DMS 273 treated with DMSO at 0.1 percent for 48 hours (cell line): ENCODE measurements at places on chromosomes 2 and 18.
A peak's percentile ranks its signal among the peaks of the same experiment; 100 is the strongest.

DNA sequence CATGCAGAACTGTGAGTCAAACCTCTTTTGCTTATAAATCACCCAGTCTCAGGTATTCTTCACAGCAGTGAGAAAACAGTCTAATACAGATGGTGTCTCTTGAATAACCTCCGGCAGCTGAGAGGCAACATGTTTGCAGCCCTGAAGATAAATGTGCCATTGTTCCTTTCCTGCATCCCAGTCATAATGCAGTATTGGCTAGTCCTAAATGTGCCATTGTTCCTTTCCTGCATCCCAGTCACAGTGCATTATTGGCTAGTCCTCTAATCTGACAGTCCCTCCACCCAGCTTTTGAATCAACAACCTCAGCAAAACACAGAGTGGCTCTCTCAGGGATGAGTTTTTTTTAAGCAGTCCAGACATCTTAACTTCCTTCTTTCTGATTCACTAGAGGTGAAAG lies 550.7 kb downstream of the RIT2 start:
- DNase-seq: no peak

- no peak for DNase-seq
Measured at GRCh38 chr2:106343274-106343673, 124.9 kb downstream of the RGPD3 start.

GRCh38 chr2:126793885-126794613 lies 104.6 kb upstream of the TEX51 start:
- no peak for DNase-seq

GRCh38 chr2:20838016-20838415 lies 15.1 kb upstream of the LDAH start:
- no peak for DNase-seq

DNA sequence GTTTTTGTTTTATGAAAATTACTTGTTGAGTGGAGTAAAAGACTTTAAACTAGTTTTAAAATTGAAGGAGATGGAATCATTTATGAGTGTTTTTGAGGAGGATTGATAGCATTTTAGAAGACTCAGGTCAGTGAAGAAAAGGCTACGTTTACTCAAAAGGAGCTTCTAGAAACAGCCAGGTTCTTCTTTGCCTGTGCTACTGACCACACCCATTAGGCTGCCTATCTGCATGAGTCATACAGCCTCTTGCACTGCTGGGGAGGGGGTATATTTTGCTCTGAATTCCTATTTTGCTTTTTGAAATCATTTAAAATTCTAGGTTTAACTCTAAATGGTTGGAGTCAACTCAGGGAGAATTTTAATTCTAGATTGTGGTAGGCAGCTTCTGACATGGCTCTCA lies 22.3 kb downstream of the EFEMP1 start:
- no peak for DNase-seq

- no peak for DNase-seq
Measured at GRCh38 chr2:240685771-240686371, 3.2 kb upstream of the AQP12B start.

- no peak for DNase-seq
Measured at GRCh38 chr2:36407413-36407812, 51.8 kb downstream of the CRIM1 start.

DNA sequence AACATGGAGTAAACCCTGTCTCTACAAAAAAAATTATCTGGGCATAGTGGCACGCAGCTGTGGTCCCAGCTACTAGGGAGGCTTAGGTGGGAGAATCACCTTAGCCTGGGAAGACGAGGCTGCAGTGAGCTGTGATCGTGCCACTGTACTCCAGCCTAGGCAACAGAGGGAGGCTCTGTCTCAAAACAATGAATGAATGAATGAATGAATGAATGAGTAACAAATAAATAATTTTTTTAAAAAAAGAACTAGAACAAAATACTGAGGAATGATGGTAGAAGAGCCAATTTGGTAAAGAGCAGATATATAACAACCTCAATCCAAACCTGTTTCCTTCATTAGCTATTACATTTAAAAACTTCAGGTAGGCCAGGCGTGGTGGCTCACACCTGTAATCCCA lies 60.1 kb downstream of the STRN start:
- no peak for DNase-seq

DNA sequence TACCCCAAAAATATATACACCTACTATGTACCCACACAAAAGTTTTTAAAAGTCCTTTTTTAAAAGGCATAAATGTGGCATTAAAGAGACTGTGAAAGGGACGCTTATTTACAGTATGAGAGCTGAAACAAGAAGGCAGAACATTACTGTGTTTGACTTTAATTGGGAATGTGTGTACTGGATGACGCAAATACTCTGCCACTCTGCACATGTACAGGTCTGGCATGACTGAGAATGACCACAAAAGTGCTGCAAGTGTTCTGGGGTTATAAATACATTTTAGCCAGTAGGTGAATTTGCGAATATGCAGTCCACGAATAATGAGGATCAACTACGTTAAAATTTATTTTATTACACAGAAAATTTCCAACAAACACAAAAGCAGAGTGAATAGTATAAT lies 11.4 kb downstream of the DARS1 start:
- no peak for DNase-seq

DNA sequence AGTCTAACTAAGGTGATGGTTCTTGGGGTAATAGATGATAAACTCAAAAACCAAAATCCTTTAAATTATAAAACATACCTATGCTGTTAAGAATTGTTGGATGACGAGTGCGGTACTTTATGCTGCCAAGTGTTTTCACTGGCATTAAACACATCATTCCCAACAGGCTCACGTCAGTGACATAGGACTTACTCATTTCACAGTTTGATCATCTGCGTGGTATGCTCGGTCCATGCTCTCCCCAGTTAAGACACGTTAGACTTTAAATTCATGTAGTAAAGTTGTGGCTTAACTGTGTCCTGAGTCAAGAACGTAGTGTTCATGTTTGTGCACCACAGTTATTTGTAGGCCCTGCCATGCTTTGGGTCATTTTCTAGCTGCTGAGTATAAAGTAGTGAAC lies 125.6 kb upstream of the MYT1L start:
- no peak for DNase-seq

- DNase-seq: no peak
Measured at GRCh38 chr2:54432251-54433015, 23.7 kb upstream of the SPTBN1 start.

GRCh38 chr2:12456293-12457106 lies 260.2 kb upstream of the TRIB2 start:
- DNase-seq: no peak

DNA sequence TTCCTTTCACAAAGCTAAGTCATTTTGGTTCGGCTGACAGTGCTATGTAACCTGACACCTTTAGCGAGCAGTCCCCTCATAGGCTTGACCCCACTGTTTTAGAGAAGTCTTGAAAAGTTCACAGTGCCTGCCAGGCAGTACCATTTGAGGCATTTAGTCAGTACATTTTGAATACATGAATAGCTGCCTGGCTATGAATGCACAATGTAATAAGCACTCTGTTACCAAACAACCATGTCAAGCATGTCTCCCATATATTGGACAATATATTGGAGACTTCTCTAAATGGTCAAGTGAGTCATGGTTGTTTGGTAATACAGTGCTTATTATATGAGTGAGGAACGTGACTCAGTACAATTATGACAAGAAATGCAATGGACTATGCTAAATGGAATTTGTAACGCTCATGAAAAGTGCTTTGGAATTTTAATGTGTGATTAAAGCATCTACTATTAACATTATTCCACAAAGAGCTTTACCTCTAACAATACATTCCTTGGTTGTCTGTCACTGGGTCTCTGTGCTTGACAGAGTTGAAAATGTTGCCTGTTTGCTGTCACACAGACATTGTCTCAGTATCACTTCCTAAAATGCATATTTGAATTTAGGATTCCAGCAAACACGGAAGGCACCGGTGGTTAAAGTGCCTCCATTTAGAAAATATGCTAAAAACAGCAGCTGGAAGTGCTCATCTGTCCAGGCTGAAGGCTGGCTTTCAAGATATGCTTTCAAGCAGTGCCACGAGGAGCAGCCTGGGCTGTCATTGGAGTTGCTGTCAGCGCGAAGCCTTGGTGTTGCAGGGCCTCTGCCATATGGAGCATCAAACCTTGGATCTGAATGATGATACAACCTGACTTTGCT lies 458.6 kb downstream of the FBXO15 start:
- DNase-seq: no peak

- no peak for DNase-seq
Measured at GRCh38 chr2:47070920-47071824, 83.9 kb downstream of the STPG4 start.

GRCh38 chr2:590214-591175 lies 86.7 kb downstream of the TMEM18 start:
- no peak for DNase-seq

- no peak for DNase-seq
Measured at GRCh38 chr2:239393388-239393940, 7.4 kb downstream of the HDAC4 start.

GRCh38 chr2:68710336-68710735 lies 24.3 kb upstream of the ARHGAP25 start:
- no peak for DNase-seq

DNA sequence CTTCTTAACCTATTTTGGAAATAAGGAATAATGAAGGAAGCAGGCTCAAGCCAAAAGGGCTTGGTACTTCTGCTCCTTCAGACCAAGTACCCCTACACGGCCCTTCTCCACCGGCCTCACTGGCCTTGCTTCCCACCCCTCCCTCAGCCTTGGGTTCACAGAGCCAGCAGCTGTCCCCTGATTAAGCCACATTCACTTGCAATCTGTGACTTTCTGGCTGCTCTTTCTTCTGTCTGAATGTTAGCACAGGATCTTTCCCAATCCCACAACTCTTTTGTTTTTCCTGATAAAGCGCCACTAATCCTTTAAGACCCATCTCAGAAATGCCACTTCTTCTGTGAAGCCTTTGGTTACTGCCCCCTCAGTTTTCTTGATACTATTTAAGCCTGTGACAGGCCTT lies 52.4 kb downstream of the REEP1 start:
- DNase-seq: no peak

DNA sequence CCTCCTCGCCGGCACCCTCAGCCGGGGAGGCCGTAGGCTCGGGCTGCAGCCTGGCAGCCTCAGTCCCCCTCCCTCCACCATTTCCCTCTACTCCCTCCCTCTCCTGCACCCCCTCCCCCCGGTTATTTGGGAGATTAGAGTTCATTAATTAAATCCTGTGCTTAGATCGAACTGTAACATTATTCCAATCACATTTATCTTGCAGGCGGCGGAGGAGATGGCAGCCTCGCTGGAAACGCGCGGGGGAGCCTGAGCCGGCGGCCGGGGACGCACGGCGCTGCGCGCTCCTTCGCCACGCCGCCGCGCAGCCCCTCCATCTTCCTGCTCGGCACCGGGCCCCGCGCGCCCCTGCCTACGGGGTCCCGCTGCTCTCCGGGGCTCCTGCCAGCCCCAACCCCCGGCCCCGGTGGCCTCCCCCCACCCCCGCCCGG lies at the start of gene ST8SIA3:
Gene ST8SIA3 (plus strand): TSS at position 287 of the 431 bp plus-strand sequence. CDS start 290 bp downstream, outside the sequence.
- DNase-seq: no peak

DNA sequence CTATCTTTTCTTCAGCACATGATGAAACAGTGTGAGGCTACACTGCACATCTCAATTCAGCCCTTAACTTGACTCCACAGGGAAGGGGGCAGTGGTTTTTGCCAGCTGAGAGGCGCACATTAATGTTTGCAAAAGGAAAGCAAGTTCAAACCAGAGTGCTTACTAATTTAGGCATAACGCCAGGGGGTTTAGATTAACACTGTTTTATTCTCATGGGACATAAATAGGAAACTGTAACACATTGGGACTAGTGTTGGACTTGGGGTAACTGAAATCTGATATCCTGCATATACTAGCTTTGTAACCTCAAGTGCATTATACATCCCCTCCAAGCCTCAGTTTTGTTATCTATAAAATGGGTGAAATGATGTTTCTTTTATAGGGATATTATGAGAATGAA lies 821.2 kb upstream of the ID2 start:
- DNase-seq: peak; percentile 8

DNA sequence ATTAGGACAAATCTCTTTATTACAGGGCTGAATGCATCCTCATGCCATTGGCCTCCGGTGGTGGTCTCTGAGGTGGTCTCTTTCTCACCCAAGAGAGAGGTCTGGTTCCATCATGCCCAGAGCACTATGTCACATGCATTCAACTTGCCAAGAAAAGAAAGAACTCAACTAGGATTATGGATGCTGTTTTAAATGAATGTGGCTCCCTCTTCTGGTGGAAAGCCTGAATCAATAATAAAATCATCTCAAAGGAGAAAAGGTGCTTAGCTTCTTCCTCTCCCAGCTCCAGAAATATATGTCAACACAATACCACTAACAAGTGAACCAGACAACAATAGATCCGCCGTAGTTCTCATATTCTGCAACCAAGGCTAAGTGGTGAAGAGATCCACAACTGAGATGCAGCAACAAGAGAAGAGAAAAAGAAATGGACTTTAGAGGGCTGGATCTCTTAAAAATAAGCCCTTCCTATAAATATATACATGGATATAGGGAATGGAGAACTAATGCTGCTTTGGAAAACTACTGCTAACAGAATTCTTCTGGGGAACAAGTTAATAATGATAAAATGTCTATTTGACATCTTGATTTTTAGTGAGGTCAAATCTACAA lies 396.8 kb downstream of the NCKAP5 start:
- DNase-seq: peak; percentile 38

GRCh38 chr2:100334929-100335328 lies 12.6 kb upstream of the LONRF2 start:
- no peak for DNase-seq

- DNase-seq: no peak
Measured at GRCh38 chr18:3538456-3538855, 88.5 kb downstream of the TGIF1 start.

DNA sequence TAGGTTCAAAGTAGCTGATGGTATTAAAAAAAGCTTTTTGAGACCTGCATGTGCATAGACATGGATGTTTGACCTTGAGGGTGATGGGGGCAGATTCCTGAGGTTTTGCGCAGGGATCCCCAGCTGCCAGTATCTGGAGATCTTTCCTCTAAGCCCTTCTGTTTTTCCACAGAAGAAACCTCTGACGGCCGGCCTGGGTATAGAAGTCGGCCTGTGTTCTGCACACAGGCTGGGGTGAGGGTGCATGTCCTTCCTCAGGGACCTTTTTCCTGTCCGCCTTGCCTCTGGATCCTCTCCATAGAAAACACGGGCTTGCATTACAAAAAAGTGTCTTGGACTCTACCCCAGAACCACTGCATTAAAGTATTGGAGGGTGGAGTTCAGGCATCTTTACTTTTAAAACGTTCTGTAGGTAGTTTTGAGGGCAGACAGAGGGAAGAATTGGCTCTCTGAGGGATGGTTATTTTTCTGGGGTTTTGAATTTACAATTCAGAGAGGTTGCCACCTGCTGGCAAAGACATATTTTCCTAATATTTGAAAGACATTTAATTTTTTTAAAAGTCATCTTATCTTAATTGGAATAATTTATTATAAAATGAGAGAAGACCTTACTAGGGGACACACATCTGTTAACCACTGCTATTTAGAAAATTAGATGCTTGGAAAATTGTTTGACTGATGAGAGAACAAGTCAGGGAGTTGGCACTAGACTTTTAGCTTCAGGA lies 350.6 kb downstream of the DCDC2C start:
- no peak for DNase-seq

- DNase-seq: no peak
Measured at GRCh38 chr2:128384956-128385355, 66.3 kb upstream of the HS6ST1 start.

- DNase-seq: no peak
Measured at GRCh38 chr2:237711458-237712150, 84.2 kb downstream of the LRRFIP1 start.
